ENCODE measurements at places on chromosomes 1 and 21.

DNA sequence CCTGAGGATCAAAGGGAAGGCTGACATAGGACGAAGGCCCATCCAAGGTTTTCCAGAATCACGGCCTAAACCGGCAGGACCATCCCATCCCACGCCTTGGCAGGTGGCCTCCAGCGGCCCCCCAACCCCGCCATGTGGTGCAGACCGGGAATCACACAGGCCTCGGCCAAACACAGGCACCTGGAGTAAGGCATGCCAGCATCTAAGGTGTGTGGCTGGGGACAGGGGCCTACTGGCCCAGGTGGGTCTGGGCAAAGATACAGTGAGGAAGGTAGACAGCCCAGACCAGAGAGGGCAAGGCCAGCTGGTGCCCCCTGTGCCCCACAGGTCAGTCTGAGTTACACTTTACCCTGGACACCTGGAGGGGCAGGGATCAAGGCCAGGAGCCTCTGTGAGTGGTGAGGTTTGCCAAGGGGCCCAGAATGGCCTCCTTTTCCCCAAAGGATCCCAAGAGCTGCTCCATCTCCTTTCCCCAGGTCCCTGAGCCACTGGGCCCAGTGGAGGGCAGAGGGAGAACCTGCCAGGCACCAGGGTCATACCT is 12.7 kb upstream of the TAS1R2 start:
- DNase-seq: no peak

DNA sequence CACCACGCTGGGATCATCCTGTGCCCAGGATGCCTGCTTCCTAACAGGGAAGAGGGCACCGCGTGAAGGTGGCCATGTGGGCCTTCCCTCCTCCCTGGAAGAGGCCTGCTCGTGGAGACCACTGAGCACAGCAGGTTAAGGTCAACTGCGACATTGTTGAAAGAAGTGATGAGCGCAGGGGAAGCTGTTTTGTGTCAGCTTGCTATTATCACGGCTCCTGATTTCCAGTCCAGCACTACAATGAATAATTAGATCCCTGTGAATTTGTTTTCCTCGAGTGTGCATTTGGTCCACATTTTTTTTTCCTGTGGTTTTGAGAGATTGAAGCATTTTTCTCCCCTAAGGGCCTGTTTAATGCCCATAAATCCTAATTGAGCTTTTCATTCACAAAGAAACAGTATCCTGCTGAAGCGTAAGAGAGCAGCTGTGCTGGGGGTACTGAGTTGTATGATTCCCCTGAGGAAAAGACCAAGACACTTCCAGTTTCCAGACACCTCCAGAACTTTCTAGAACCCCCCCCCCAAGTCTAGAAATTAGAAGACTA is 204.9 kb downstream of the KCNJ6 start:
- DNase-seq: no peak

GRCh38 chr1:43982808-43983207 is 3.8 kb downstream of the B4GALT2 start:
- DNase-seq: no peak

- DNase-seq: no peak
Observed at GRCh38 chr1:84042461-84042860, 43.5 kb upstream of the TTLL7 start.

DNA sequence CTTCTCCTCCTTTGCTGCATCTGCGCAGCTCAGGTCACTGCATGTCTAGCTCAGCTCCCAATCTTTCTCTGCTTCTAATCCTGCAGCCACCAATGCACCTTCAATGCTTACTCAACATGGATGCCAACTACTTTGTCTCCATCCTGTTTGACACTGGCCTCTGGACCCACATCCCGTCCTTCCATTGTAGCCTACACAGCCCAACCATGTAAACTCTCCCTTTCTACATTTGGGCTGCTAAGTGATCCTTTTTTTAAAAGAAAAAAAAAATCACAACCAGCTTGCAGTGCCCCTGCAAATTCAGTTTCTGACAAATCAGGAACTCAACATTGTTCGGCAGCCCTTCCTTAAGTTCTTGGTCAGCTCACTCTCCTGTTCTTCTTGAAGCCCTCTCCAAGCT is 9.4 kb upstream of the CRABP2 start:
- DNase-seq: no peak

DNA sequence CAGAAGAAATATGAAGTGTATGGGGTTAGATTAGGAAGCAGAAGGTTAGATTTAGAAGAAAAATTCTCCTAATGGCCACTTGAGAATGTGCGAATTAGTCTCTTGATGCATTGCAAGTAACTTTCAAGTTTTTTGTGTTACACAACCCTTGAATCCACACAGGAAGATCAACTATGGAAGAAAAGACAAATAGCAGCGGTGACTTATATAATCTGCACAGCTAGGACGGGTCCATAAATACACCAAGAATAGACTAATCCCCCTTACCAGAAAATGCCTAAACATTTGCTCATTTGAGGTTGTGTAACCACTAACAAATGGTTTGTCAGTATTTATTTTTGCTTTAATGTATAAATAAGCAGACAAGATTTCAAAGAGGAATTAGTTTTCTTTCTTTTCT is 182.6 kb downstream of the TGFB2 start:
- DNase-seq: no peak

DNA sequence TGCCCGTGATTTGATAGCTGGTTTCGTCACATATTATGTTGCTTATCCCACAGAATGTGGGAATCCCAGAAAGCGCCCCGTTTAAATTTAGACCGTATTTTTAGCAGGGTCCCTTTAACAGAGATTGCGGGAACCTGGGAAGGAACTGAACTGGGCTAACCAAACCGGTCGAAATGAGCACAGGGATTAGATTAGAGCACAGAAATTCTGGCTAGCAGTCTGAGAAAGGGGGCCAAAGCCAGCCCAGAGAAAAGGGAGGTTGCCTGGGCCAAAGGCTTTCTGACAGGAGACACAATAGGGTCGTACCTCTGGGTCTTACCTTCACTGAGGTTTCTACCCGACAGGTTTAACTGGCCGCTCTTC is 327 bp downstream of the LRRC40 start:
- no peak for DNase-seq

DNA sequence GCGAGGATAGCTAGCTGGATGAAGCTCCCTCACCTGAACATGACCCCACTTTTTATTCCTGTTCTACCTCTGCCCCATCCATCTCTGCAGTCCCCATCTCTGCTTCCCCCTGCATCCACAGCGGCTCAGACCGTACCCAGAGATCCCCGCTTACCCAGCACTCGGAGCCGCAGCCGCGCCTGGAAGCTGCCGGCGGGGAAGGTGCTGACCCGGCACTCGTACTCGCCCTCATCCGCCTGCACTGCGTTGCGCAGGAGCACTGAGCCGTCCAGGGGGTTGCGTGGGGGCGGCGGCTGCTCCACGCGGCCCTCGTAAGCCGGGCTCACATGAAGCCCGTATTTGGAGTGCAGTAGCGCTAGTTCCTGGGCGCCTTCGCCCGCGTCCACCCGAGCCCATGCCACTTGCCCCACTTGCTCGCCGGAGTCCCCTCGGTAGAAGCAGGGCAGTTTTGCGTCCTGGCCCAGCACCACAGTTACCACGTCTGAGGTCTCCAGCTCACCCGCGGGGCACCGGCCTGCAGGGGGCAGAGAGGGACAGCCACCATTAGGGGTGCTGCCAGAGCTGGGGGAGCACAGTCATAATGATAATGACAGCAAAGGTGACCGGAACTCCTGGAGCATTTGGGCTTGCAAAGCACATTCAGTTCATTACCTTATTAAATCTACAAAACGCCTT is 9.8 kb downstream of the NECTIN4 start:
- DNase-seq: no peak

Data from activated CD4-positive, alpha-beta T cell treated with anti-CD3 and anti-CD28 coated beads, Interleukin-2, amount 50 U/mL, for 24 hours (primary cell).